ENCODE measurements at places on chromosomes 7 and 10.

DNA sequence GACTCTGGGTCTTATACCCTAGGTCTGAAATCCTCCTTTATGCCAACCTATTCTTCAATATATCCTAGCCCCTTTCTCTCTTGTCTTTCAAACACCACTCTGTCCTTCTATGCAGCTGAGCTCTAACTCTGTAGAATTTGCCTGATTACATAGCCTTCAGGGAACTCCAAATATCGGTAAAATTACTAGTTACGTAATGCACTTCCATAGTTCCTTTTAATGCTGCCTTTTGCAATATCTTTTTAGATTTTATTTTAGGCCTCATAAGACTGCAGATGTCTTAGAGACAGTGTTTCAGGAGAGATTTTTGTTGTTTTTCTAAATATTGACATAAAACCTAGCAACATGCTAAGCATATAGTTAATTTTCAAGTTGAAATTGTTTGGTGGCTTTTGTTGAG lies 924.8 kb downstream of the CNTNAP2 start:
- no peak for DNase-seq

- no peak for DNase-seq
Observed at GRCh38 chr10:89258881-89259280, 7.3 kb upstream of the LIPA start.

DNA sequence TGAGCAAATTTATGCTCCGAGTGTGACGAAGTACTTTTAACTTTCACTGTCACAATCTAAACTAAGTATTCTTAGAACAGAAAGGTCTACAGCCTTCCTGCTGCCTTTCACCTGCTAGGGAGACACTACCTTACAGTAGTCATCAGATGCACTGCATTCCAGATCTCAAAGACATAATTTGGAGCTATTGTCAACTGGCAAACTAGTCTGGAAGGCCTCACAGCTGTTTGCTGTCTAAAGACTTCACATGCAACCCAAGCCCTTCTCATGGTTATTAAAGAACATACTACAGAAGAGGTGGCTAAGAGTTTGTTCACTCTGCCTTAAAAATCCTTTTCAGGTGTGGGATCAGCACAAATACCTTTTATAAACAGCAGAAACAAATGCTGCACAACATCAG lies 91.8 kb upstream of the KCNIP2 start:
- DNase-seq, result no peak

DNA sequence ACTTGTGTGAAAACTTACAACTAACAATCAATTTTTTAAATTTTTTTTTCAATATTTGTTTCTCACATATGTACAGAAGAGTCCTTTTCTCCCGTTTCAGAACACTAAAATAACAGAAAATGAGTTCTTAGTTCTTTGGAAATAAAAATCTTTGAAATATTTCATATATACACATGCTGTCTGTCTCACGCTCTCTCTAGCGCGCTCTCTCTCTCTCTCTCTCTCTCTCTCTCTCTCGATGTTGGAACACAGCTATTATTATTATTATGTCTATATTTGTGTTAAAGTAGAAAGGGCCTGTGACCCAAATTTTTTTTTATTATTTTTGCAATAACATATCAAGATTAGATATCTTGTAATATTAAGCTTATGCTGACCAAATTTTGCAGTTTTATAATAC lies 96.9 kb upstream of the GATA3 start:
- no peak for DNase-seq
